ENCODE measurements at places on chromosomes 4 and X. TPM values are rescaled to one million over a fixed set of nuclear protein-coding genes. Genes with fewer than 3 reads are reported as not detected.

DNA sequence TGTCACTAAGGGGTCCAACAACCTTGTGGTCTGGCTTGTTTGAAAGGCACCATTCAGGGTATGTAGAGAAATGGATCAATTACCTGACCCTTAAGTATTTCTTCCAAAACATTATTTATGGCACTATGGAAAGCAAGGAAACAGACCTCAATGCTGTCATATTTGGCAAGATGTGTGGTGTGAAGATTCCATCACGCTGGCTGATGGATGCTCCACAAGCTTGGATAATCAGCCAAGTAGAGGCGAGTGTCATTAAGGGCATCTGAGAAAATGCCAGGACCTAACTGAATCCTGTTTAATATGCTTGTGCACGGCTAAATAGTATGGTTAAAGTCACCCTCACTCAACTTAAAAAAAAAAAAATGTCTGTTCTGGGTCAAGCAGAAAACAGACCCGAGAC lies 120.7 kb downstream of the COMMD8 start:
- no peak for DNase-seq

Gene RRAGB
- 6.3 TPM for total RNA-seq

GRCh38 chr4:110631584-110632505 lies 9.0 kb upstream of the PITX2 start:
- peak; percentile 78 for DNase-seq

GRCh38 chr4:2940267-2941137 lies 22.7 kb downstream of the NOP14 start:
- DNase-seq = no peak

Gene ALG13
- 51.7 TPM for total RNA-seq

Gene P2RY8
- total RNA-seq = 1.3 TPM

- DNase-seq = no peak
These were observed 821 bp upstream of the NALF2 start for GRCh38 chrX:69503228-69503781.

Gene MAP3K15
- total RNA-seq = not detected

Gene ENPEP
- total RNA-seq = 0.88 TPM

Gene SPATA4
- not detected for total RNA-seq

GRCh38 chr4:26826721-26827120 lies 33.9 kb upstream of the STIM2 start:
- peak; percentile 66 for DNase-seq

Gene SLITRK4
- total RNA-seq = 0.32 TPM

- DNase-seq = no peak
These were observed 37.1 kb upstream of the PLAC8 start for GRCh38 chr4:83151651-83152050.

DNA sequence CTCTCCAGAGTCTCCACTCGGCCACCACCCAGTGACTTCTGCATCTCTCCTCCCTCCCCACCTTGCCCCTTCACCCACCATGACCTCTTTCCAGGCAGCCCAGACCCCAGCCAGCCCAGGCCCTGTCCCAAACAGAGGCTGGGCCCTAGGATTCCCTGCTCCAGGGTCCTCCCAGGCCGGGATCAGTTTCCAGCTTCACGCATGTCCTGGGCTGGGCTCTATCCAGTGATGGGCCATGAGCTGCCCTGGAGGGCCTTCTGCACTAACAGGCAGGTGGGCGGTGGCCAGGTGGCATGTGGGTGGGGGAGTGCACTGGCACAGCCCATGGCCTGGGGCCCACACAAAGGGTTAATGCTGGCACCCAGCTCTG lies 20.4 kb upstream of the ADD1 start:
- no peak for DNase-seq

DNA sequence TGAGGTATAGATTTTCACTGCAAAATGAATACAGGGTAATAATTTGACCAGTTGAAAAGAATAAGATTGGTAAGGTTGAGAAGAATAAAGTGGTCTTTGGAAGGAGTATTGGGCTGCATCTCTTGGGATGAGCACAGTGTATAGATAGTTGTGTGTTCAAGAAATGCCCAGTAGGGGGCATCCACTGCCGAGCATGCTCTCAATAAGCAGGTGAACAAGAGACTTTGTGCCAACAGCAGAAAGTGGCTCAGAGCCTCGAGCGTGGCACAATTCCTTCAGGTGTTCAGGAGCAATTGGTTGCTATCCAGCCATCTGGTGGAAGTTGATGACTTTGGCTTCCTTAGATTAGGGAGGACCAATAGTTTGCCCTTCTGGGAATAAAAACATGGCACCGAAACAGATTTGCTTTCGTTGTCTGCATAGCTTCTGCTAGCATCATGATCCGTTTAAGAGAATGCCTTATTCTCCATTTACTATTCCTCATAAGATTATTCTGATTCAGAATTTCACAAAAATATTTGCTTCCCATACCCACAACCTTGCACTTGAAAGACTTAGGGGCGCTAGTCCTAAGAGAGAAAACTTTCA lies 258.1 kb upstream of the NEIL3 start:
- peak; percentile 21 for DNase-seq

GRCh38 chrX:106243376-106243775 lies 75.3 kb downstream of the PWWP3B start:
- DNase-seq = no peak

GRCh38 chrX:51192104-51192503 lies 140.5 kb upstream of the NUDT10 start:
- no peak for DNase-seq

GRCh38 chrX:74133156-74133796 lies 170.7 kb upstream of the ZCCHC13 start:
- peak; percentile 27 for DNase-seq

Gene CTAG1A
- total RNA-seq = not detected

Gene TKTL2
- total RNA-seq = not detected

DNA sequence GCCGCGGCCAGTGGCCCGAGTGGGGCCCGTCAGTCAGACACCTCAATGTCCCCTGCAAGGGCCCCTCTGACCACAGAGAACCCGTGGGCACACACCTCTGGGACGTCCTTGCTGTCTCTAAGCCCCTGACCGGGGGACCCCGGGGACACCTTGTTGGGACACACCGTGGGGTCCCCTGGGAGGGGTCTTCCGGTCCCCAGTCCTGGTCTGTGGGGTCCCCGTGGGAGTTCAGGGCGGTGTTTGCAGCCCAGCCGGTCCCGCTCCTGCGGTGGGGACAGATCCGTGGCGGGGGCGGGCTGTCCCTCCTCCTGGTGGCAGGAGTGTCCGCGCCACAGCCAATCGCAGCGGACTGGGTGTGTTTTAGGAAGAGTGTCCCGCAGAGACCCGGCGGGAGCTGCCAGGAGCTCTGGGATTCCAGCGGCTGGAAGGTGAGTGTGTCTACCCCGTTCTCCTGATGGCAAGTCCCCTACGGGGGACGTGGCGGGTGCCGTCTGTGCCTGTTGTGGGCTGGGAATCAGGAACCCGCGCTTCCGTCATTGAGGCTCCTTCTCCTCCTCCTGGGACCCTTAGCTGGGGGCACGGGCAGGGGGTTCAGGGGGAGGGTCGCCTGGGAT lies 5.1 kb upstream of the PLCXD1 start:
- DNase-seq = peak; percentile 88

DNA sequence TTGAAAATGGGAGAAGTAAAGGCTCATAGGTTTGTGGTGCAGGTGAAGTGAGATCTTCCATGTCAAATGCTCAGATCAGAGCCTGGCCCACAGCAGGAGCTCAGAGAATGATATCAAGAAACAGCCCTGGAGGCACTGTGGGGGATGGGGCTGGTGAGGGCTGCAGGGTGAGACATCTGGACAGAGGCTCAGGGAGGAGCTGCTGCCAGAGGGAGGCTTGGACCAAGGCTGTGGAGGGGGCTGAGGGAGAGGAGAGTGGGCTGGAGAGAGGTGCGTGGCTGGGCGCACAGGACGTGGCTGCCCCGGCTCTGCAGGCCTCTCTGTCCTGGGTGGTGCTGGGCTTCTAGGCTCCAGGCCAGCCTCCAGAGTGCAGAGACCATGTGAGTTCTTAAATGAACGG lies 5.6 kb downstream of the SORCS2 start:
- DNase-seq = no peak

GRCh38 chr4:69503558-69503957 lies 7.9 kb upstream of the UGT2B4 start:
- no peak for DNase-seq

- DNase-seq = no peak
These were observed 61.5 kb downstream of the RFC1 start for GRCh38 chr4:39304651-39305050.

Gene COX7B2
- not detected for total RNA-seq

- DNase-seq = peak; percentile 44
These were observed 674 bp downstream of the SEC24B start for GRCh38 chr4:109434007-109434971.

Gene FMR1NB
- not detected for total RNA-seq

GRCh38 chrX:40628506-40628905 lies 5.3 kb downstream of the MPC1L start:
- DNase-seq = no peak

DNA sequence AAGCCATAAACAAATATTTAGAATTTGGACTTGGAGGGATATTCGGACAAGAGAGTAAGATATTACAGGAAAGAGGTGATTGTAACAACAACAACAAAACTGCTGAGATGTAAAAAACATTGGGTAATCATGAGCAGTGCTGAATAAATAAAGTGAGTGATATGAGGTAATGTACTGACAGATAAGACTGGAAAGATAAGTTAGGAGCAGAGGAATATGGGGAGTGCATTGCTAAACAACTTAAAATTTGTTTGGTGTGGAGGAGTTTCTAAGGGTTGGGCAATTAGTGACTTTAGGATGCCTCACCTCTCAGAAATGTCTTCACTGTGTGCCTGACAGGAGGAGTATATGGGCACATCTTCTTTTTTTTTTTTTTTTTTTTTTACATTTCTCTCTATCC lies 637.8 kb upstream of the GRIA3 start:
- DNase-seq = no peak

DNA sequence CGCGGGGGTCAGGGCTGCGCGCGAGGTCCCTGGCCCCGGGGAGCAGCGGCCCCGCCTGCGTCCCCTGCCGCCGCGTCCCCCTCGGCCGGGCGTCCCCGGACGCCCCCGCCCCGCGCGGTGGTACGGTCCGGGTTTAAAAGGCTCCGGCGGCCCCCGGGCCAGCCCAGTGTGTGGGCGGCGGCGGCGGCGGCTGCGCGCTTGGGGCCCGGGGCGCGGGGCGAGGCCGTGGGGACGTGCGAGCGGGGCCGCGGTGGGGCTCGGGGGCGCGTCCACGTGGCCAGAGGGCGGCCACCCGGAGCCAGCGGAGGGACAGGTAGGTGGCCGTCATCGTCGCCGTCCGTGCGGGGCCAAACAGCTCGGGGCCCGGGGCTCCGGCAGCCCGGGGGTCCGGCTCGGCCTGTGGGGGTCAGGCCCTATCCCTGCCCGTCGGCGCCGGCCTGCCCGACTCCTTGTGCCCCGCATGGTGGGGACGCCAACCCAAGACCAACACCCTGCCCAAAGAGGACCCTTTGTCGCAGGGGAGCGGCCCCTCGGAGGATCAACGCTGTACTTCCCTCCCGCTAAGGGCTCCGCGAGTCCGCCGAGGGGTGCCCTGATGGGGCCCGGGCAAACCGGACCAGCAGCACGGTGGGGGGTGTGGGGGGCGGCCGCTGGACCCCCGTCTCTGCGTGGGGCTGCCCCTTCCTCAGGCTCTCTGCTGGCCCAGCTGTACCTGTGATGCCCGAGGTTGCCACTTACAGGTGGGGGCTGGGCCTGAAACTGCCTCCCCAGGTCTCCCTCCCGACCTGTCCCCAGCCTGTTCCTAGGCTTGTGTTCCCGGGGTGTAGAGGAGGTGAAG lies at the start of gene PLXNA3:
TSS of gene PLXNA3 (plus strand) at position 166 of the 838 bp plus-strand sequence. CDS start 1,903 bp downstream, outside the sequence.
- no peak for DNase-seq

Gene CXCL8
- 4.7 TPM for total RNA-seq

Gene ETDB
- total RNA-seq = not detected

Measured in colonic mucosa (tissue), 4 donors.